ENCODE measurements at places on chromosomes 12 and 14.

DNA sequence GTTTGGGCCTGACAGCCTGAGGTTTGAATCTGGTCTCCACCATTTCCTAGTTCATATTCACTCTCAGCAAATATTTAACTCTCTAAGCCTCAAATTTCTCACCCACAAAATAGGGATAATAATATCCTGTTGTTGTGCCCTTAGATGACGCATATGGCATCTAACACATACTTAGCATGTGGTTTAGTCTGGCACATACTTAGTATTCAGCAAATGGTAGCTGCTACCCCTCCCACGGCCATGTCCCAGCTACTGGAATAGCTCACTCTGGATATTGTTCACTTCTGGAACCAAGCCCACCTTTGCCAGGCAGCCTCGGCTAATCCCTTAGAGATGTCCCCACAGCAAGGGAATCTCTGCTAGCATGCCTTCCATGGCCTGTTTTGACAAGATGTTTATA is 53.3 kb downstream of the BICD1 start:
- no peak for DNase-seq

DNA sequence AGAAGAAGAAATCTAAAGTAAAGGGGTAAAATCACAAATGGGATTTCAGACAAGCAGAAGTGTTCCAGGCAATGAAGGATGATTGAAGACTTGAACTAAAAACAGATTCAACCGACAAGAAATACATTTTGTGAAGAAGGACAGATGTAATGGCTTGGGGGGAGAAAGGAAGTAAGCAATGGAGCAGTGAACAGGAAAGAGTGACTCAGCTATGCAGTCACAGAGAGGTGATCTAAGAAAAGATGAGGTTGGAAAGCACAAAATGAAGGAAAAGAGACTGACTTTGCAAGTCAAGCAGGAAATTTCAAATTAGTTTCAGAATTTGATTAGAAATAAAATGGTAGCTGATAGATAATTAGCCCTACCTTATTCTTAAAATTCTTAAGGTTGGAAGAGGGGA is 66.5 kb downstream of the PUS7L start:
- no peak for DNase-seq

DNA sequence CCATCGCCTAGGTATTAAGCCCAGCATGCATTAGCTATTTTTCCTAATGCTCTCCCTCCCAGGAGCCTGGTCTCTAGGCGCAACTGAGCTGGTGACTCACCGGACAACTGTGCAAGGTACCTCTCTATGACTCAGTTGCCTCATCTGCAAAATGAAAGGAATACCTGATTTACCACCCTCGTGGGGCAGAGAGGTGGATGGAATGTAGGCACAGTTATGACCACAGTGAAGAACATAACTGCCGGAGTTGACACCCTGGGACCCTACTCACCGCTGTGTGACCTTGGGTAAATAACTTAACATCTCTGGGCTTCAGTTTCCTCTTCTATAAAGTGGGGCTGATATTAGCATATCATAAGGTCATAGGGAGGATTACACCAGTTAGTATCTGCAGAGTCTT is 22.6 kb downstream of the BCL11B start:
- no peak for DNase-seq

DNA sequence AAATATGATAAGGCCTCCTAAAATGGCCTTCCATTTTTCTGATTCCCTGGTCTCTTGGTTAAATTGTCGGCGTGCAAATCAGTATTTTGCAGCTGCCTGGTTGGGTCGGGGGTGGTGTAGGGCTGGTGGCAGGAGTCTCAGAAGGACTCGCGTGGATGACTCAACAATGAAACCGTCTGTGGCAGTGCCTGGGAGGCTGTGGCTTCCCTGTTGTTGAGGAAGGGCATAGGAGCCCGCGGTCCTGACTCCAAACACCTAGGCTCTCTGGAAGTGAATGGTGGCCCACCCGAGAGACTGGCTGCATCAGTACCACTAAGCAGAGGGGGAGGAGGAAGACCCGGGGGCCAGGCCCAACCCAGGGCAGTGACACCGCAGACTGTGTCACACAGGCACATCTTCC is 207.9 kb downstream of the TTC7B start:
- DNase-seq = no peak

- no peak for DNase-seq
These were observed 101.4 kb upstream of the FKBP4 start for GRCh38 chr12:2693244-2693860.

- no peak for DNase-seq
These were observed 5.0 kb upstream of the NFYB start for GRCh38 chr12:104143002-104143401.

DNA sequence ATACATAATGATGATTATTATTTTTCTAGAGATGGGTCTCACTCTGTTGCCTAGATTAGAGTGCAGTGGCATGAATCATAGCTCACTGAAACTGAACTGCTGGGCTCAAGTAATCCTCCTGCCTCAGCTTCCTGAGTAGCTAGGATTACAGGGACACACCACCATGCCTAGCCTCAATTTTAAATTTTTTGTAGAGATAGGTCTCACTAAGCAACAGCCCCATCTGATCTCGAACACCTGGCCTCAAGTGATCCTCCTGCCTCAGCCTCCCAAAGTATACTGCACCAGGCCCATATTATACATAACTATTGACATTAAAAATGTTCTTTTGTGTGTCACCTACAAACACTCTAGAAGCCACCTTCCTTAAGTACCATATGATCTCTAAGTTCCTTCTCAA is 3.4 kb downstream of the TXNRD1 start:
- DNase-seq = no peak

DNA sequence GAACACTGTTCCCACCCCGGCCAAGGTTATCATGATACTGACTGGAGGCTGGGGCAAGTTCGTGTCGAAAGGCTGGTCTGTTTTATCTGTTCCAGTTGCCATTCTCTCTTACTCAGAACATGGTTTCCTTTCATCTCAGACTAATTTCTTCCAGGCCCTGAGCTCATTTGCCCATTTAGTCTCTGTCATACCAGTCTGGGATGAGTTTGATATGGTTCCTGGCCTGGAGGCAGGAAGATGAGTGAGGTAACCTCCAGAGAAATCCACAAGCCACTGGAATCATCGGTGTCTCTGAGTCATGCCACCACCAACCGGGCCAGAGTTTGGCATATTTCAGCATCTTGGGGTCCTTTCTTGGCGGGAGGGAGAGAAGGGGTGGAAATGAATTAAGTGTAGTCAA is 114.7 kb downstream of the NTF3 start:
- no peak for DNase-seq

DNA sequence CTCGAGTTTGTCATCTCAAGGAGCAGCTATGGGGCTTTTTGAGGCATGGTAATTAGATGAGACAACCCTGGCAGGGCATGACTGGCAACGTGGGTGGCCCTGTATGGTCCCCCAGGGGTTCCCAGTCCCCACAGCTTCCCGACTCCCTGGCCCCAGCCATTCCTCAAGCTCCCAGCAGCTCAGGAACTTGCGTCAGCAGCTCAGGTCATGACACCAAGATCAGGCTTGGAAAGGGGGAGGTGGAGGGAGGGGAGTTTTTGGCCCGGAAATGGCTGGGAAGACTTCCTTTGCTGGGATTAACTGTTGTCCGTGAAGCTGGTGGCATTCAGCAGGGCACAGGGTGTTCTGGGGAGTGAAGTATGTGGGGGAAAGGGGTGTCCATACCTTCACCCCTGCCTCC is 10.4 kb upstream of the NRIP2 start:
- no peak for DNase-seq

GRCh38 chr14:58832095-58832521 is 194.3 kb downstream of the DACT1 start:
- DNase-seq = no peak

- DNase-seq = no peak
These were observed 16.9 kb downstream of the PLEKHG7 start for GRCh38 chr12:92719674-92720073.

- no peak for DNase-seq
These were observed 1057.5 kb downstream of the LRFN5 start for GRCh38 chr14:42664190-42664589.

GRCh38 chr12:7624478-7624877 is 41.2 kb downstream of the APOBEC1 start:
- no peak for DNase-seq

DNA sequence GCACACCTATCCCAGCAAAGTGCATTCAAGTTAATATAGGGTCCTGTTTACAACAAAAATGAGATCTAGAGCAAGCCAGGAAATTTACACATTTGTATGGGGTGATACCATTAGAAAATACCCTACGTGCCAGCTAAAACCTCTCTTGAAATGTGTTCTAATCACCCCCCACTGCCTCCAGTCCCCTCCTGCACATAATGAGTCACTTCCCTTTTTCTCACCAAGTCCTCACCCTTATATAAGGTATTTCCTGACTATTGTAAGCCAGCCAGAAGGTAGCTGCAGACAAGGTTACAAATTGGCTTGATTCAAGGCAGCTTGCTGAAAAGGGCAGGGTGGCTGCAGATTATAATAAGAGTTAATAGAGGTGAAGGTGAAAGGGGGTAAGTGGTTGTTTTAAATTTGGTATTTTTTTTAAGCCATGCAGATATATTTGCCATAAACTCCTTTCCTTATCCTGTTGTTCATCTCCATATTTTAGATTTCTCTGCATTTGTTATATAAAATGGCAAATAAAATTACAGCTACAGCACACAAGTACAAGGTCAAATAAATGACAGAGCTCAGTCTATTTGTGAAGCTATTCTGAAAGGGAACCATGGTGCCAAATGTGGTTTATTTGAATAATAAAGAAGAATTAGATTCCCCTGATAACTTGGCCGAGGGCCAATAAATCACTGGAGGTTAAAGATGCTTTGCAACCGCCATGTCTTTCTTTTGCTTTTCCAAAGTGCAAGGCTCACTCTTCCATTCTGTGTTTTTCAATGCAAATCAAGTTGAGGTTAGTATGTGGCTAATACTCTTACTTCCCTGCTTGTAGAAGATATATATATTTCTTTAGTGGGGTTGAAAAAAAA is 385.9 kb downstream of the EGLN3 start:
- no peak for DNase-seq

- DNase-seq = no peak
These were observed 752 bp downstream of the PRICKLE1 start for GRCh38 chr12:42588524-42589464.

DNA sequence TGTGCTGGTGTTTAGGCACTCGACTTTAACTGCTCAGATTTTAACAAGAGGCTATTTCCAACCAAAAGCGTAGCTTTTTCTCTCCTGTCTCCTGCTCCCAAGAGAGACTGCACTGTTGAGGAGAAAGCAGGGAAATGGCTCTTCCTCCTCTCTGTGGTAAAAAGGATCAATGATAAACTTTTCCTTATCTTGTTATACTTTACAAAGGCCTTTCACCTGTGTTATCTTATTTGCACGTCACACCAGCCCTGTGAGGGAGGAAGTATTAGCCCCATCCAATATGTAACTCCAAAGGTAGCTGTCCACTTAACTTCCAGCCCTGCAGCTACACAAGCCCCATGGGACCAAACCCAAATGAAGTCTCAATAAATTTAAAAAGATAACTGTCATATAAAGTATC is 32.9 kb upstream of the ZFP36L1 start:
- DNase-seq = no peak

Data from stimulated activated CD8-positive, alpha-beta memory T cell treated with anti-CD3 and anti-CD28 coated beads, Interleukin-7, amount 100 ng/mL, for 1 hour (primary cell).